ENCODE measurements at places on chromosomes 13 and 19. TPM values are rescaled to one million over a fixed set of nuclear protein-coding genes. Genes with fewer than 3 reads are reported as not detected.

DNA sequence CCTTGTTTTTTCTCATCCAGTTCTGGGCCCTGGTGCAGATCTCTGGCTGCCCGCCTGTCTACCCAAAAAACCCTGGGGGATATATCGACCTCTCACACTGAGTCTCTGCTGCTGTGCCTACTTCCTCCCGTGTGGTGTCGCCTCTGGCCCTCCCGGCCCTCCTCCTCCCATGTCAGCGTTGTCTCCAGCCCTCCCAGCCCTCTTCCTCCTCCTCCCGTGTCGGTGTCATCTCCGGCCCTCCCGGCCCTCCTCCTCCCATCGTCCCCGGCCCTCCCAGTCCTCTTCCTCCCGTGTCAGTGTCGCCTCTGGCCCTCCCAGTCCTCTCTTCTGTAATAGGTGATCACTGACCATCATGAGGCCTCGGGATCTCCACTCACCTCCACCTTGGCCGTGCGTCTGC, 81.8 kb downstream of the GPR12 start:
- DNase-seq: no peak

- DNase-seq: no peak
Measured at GRCh38 chr13:52706081-52706480, 33.5 kb downstream of the CNMD start.

Gene KLK11
- polyA plus RNA-seq: 0.15 TPM

Gene SCEL
- not detected for polyA plus RNA-seq

Gene SLC5A5
- polyA plus RNA-seq: not detected
